NCI-H1436 treated with DMSO at 0.1 percent for 48 hours (cell line): ENCODE measurements at places on chromosomes 13 and 19.

DNA sequence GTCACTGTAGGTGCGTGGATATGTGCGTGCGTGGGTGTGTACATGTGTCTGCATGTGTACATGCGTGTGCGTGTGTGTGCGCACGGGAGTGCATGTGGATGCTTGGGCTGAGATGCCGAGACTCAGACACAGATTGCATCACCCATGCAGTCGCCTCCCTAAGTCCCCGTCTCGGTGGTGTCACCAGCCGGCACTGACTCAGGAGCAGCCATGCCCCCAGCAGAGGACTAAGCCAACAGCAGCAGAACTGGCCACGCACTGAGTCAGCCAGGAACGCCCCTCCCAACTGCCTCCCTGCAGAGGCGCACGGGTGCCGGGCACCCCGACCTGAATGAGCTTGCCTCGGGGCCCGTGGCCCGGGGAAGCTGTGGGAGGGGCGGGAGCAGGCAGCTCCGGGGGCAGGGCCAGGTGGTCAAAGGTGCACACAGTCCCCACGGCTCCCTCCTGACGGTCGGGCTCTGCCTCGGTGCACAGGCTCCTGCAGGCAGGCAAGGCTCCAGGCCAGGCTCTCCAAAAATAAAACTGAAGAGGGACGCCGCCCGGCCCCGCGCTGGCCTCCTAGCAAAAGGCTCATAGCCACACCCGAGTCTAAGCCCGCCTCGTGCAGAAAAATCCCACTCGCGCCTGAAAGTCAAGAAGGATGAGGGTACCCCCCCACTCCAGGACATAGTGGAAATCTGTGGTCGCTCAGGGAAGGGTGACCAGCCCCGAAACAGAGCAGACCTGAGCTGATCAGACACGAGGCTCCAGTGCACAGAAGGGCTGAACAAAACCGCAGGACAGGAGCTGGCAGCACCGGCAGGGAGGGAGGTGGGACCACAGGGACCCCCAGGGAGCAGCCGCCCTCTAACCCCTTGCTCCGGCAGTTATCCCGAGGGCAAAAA lies 49.2 kb downstream of the GADD45B start:
- no peak for DNase-seq

GRCh38 chr13:27820524-27821482 lies 28.5 kb downstream of the GSX1 start:
- DNase-seq: no peak

- no peak for DNase-seq
These were observed 22.6 kb downstream of the CYP2F1 start for GRCh38 chr19:41136636-41137455.

DNA sequence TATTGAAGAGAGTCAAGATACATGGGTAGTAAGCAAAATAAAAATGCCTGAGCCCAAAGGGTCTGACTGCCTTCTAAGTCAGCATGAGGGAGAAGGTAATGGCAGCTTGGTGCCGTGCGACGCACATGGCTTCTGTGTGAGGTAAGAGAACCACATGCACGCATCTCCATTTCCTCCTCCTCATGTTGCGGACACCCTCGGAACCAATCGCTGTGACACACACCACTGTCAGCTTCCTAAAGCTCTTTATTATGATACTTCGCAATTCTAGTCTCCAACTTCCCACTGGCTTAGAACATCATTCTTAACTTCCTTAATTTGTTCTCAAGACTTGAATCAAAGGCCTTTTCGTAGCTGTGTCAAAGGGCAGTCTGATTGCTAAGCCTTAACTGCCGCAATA lies 170.1 kb downstream of the OXGR1 start:
- DNase-seq: no peak

GRCh38 chr13:58329746-58330145 lies 698.2 kb downstream of the PCDH17 start:
- peak; percentile 94 for DNase-seq

DNA sequence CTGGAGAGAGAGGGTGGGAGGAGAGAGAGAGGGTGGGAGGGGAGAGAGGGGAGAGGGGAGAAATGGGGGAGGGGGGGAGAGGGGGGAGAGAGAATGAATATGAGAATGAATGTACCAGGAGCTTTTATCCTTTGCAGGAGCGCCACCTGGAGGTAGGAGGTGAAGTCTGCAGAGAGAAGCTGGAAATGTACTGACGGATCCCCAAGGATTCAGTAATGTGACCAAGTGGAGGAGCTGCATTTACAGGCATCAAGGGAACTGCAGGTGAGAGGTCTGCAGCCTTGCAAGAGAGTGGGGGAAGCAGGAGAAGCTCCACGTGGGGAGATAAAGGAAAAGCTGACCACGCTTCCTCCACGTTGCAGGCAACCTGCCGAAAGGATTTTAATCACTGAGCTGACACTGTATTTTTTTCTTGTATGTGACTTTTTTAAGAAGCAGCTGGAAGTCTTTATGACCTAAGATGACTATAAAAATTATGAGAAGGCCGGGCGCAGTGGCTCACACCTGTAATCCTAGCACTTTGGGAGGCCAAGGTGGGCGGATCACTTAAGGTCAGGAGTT lies 33.7 kb downstream of the VSTM1 start:
- DNase-seq: no peak

- DNase-seq: no peak
These were observed 56.1 kb downstream of the KCNRG start for GRCh38 chr13:50071379-50071778.

DNA sequence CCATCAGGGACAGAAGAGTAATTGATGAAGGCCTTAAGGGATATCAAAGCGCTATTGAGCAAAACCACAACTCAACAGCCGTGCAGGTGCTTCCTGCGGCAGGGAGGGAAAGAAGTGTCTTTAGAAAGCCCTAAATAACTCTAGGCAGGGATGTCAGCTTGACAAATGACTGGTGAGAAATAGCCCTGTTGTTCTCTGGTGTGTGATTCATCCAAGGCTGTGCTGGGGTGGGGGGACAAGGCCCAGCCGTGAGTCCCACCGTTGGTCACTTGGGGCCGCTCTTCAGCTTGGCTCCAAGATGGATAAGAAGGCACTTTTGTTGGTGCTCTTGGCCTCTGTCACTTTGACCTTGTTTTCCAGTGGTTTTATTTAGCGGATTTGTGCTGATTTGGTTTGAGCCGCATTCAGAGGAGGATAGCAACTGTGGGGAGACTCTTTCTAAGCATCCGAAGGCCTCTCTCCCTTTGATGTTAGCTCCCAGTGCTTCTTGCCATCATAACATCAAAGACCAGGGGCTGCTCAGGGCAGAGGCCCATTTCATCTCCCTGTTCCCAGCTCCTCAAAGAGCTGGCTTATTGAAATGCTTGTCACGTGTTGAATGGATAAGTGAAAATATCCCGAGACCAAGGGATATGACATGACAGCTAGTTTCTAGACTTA lies 130.3 kb upstream of the SERP2 start:
- peak; percentile 58 for DNase-seq

DNA sequence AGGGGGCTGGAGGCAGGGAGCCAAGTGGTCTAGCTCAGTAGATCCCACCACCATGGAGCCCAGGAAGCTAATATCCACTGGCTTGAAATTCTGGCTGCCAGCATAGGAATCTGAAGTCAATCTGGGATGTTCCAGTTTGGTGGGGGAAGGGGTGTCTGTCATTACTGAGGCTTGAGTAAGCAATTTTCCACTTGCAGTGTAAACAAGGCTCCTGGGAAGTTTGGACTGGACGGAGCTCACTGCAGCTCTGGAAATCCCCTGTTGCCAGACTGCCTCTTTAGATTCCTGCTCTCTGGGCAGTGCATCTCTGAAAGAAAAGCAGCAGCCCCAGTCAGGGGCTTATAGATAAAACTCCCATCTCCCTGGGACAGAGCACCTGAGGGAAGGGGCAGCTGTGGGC lies 349.2 kb upstream of the KLHL1 start:
- DNase-seq: no peak

DNA sequence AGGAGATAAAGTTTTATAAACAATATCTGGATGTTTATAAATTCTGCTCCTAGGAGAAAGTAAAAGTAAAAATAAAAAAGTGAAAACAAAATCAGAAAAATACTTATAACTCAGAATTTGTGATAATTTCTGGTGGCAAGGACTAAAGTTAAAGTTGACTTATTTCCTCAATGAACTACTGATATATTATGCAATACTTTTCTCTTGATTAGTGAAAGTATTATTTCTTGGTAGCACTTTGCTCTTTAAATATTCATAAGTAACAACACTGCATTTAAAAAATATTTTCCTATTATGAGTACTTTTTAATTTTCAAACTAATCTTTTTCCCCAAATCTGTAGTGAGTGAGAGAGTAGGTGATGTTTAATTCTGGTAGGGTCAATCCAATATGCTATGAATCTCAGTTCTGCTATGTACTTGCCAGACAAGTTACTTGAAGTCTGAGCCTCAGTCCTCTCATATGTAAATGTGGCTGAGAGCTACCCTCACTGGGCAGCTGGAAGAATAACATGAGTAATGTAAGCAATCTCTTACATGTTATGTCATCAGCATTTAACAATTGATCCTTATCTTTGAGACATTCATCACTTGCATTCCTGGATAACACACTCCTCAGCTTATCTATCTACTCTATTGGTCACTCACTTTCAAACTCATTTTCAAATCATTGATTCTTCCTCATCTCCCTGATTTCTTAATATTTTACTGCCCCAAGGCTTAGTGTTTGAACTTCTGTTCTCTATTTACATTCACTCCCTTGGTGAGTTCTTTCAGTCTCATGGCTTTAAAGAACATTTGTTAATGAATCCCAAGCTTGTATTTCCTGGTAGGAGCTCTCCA lies 239.0 kb downstream of the RGCC start:
- no peak for DNase-seq

- peak; percentile 40 for DNase-seq
These were observed 15.4 kb upstream of the MATK start for GRCh38 chr19:3801412-3802096.
